ENCODE measurements at places on chromosomes 2 and 18. TPM values are rescaled to one million over a fixed set of nuclear protein-coding genes. Genes with fewer than 3 reads are reported as not detected.

The GKN2 gene
- not detected for total RNA-seq

The TUBA4B gene
- not detected for total RNA-seq

The DGUOK gene
- 96.6 TPM for total RNA-seq

DNA sequence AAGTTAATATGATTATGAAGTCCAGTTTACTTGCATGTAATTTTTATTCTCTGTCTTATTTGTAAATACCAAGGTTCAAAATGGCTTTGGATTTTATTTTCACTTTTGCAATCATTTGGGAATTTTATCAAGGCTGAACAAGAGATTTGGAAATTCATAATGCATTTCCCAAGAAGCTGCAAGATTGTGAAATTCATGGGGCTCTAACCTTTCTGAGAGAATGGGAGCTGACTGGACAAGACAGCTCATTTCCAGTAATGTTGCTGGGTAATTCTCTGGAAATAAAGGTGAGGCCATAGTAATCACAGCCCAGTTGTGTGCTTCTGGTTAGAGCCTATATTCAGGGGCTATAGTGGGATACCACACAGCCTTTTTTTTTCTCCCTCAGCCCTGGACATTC, 21.5 kb upstream of the NABP1 start:
- no peak for DNase-seq
